ENCODE measurements at places on chromosomes 3 and 15.

- DNase-seq: no peak
Measured at GRCh38 chr15:55712363-55712762, 30.6 kb downstream of the PRTG start.

DNA sequence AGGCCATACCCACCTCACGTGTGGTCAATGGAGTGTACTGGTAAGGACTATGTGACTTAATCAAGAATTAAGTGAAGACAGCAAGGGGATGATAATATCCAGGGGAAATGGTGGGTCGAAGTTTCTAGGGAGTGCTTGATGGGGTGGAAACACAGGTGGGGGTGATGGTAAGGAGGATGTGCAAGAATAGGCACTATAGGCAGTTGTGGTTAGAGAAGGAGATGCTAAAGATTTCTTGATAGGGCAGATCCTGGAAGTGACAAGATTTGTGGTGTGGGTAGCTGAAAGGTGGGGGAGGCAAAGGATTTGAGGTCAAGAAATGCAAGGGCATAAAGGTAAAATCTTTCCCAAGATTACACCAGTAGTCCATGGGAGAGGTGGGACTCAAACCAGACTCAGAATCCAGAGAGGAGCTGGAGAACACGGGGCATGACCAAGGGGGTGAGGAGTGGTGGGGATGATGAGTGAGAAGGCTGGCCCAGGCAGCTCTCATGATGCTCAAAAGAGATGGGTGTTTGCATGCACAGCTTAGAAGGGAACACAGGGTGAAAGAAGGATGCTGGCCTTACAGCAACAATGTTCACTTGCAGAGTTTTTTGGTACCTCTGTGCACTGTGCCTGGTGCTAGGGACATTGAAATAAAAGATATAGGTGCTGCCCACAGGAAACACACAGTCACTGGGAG, 78.4 kb downstream of the CCR1 start:
- DNase-seq: no peak

GRCh38 chr3:23882487-23882918, 34.3 kb downstream of the NKIRAS1 start:
- no peak for DNase-seq

- peak; percentile 53 for DNase-seq
Measured at GRCh38 chr15:79184465-79184892, 93.9 kb upstream of the RASGRF1 start.

GRCh38 chr15:90818251-90819210, 49.9 kb upstream of the FURIN start:
- no peak for DNase-seq

GRCh38 chr3:13710251-13710650, 161.3 kb downstream of the FBLN2 start:
- DNase-seq: no peak

- no peak for DNase-seq
Measured at GRCh38 chr3:152902141-152902669, 67.3 kb downstream of the P2RY1 start.

DNA sequence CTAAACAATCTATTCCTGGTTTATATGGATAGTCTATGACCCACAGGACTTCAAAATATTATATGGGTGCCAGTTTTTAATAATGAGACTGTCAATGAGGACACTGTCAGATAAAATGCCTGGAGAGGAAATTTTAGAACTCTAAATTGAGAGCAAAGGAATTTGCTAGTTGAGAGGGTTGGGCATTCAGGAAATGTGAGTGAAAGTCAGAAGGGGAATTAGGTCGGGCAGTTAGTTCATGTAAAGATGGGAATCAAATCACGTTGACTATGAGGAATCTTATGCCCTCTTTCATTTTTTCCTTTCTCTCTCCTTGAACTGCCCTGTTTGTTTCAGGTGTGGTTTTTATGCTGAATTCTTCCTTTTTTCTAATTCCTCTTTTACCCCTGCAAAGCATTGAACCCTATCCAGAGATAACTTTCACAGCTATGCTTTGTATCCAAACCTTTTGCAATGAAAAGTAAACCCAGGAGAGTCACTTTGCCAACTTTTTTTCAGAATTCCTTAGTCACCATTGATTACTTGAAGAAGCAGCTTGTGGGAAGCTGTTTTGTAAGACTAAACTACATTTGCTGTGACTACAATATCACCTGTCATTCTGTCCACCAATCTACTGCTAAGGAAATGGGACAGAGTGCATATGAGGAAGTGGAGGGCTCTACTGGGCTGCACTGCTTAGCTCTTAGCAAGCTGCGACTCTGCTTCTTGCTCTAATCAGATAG, 27.8 kb downstream of the CHP1 start:
- DNase-seq: no peak

- DNase-seq: peak; percentile 78
Measured at GRCh38 chr3:183291497-183292031, 38.5 kb downstream of the B3GNT5 start.

DNA sequence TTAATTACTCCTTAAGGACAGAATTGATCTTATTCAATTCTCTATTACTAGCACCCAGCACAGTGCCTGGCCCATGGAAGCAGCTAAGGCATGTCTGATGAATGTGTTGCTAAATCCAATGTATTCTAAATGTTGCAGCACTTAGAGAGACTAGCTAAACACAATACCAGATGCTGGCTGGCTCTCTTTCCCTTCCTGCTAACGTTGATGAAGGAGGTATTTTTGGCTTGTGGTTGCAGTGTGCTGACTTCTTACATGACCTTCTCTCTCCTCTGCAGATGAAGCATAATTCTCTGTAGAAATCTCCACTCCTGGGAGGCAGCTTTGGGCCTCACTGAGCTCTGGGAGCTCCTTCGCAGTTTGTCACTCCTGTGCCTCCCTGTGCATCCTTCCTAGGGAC, 183.6 kb downstream of the PEX5L start:
- peak; percentile 55 for DNase-seq

- DNase-seq: peak; percentile 88
Measured at GRCh38 chr15:25717457-25718168, 145.5 kb downstream of the ATP10A start.

GRCh38 chr3:187318819-187319616, 27.5 kb upstream of the MASP1 start:
- peak; percentile 87 for DNase-seq

GRCh38 chr3:48039487-48040190, 23.4 kb upstream of the MAP4 start:
- peak; percentile 78 for DNase-seq

DNA sequence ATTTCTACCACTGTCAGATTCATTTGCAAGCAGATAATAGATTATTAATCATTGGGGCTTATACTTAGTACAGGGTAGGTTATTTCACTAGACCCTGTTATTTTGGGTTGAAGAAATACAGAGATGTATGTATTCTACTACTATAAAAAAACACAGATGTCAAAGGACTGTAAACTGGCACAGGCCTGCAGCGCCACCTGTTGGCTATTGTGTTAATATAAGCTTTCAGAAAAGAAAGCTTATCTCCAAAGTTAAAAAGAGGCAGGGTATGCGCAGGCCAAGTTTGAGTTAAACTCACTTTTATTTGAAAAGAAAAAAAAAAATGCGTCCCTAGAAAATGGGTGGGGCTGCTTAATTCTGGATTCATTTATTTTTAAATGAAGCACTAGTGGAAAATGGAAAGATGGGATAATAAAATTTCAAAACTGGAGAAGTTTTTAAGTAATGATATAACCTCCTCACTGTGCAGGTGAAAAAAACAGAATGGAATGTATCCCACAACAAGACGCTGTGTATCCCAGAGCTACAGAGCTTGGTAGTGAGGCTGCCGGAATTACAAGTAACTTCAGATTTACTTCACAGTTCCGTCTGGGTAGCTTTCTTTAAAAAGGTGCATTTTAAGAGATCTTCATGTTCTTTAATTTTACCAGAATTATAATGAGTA, 407.2 kb upstream of the TGFBR2 start:
- DNase-seq: peak; percentile 59

DNA sequence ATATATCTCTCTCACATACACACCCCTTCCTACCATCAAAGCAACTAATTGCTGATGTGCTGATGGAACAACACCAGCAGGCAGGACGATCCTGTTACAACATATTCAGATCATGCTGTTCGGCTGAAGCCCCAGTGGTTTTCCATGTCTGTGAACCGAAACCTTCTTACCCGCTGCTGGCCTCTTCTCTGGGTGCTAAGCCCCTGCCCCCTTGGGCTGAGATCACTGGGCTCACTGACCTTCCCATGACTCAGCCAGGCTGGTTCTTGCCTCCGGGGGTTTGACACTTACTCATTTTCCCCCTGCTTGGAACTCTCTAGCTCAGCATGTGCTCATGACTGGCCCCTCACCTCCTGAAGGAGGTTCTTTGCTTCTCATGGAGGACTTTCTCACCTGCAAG, 122.0 kb upstream of the RGMA start:
- DNase-seq: peak; percentile 8

DNA sequence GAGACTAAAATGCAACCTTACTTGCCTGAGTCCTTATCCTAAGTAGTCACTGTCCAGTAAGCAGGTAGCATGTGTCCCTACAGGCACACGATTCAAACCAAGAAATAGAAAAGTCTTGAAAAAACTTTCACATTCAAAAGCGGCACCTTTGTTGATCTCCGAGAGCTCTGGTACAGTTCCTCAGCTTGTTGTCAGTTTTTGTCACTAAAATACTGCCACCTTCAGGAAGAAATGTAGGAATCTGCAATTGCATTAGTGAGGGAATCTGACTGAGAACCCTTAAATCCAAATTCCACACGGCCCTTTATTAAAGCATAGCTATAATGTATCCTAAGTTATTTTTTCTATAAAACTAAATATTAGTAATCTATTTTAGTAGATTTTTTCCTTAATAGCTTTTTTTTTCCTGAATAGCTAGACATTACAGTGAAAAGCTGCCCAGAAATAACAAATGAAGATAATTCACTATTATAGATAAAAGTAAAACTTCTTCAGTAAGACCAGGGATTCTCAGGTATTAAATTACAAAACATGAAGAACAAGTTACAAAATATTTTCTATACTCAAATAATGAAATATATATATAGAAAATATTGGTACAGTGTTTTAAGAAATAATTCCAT, 44.0 kb downstream of the CCDC54 start:
- peak; percentile 75 for DNase-seq

- no peak for DNase-seq
Measured at GRCh38 chr3:172839679-172840078, 89.2 kb downstream of the ECT2 start.

DNA sequence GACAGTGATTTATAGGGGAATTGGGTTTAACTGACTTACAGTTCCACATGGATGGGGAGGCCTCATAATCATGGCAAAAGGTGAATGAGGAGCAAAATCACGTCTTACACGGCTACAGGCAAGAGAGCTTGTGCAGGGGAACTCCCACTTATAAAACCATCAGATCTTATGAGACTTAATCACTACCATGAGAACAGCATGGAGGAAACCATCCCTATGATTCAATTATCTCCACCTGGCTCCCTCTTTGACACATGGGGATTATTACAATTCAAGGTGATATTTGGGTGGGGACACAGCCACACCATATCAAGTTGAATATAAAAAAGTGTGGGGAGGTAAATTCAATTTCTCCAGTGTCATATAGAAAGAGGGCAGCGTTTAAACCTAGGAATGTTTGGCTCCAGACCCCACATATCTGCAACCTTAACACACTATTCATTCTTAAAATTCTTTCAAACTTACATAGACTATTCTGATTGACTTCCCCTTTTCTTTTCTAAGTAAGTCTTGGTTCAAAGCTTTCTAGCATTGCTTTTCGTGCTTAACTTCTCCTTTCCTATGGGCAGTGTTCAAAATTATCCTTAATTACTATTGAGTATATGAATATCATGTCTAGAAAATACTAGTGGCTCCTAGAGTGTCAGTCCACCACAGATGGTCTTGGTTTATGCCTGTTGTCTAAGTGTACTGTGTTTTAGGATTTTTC, 446.7 kb upstream of the GBE1 start:
- DNase-seq: no peak

DNA sequence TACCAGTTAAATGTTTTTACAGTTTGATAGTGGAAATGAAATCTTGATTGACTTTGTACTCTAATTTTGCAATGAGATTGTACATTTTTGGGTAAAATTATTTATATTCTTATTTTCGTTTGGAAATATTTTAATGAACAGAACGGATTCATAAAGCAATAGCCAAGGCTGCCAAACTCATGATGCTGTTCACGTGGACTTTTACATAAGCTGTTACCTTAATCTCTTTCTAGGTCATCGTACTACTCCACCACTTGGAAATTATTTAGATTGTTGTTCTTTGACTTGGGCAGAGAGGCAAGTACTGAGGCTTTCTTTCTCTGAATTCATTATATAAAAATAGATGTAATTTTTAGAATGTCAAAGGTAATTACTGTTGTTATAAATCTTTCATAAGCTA, 16.2 kb downstream of the SYNPR start:
- no peak for DNase-seq

DNA sequence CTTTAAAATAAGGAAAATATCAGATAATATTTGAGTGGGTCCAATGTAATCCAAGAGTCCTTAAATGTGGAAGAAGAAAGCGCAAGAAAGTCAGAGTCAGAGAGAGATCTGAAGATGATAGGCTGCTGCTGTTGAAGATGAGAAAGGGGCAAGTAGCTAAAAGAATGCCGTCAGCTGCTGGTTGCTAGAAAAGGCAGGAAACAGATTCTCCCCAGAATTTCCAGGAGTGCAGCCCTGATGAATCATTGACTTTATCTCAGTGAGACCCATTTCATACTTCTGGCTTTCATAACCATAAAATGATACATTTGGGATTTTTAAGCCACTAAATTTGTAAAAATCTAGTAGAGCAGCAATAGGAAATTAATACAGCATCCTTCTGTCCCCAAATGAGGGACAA, 7.5 kb upstream of the CHMP2B start:
- DNase-seq: peak; percentile 18

GRCh38 chr3:124620600-124621063, 109.6 kb upstream of the UMPS start:
- no peak for DNase-seq

DNA sequence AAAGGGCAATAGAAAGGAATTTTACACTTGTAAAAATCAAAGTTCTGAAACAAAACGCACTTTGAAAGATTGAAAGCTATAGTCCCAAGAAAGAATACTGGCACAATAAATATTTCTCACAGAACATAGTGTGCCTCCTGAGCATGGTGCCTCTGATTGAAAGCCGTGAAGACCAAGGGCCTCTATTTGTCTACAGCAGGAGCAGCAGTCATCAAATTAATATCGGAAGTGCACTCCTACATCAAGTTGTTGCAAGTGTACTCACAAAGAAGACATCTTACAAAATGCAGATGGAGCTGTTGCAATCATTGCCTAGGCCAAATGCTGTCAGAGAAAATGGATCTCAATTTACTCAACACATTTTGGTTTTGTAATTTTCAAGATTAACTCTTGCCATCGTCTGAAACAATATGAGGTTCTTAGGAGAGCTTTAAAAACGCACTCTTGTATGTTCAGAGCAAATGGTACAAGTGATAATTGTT, 9.2 kb upstream of the WDR49 start:
- DNase-seq: no peak

DNA sequence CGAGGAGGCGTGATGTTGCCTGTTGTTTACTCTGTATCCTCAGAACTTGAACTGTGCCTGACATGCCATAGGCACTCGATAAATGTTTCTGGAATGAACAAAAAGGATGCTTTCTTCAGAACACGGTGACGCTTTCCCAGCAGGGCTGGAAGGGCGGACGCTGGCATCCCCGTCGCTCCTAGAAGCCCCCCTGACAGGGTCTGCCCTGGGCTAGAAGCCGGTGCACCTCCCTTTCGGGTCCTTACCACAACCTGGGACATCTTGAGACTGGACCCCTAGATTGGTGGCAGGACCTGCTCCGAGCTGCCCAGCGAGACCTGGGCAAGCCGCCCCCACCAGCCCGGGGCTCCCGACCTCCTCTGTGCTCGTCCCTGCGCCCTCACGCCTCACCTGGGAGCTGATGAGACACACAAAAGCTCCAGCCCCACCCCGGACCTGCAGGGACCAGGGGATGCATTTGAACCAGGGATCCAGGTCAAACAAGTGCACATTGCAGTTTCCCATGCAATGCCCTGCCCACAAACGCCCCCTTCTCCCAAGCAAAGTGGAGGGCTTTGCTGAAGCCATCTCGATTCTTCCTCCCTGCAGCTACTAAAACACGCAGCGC, 131.2 kb upstream of the MEF2A start:
- DNase-seq: no peak
